ENCODE measurements at places on chromosomes 4 and X.

- DNase-seq: no peak
Measured at GRCh38 chr4:55157559-55158277, 32.3 kb upstream of the KDR start.

DNA sequence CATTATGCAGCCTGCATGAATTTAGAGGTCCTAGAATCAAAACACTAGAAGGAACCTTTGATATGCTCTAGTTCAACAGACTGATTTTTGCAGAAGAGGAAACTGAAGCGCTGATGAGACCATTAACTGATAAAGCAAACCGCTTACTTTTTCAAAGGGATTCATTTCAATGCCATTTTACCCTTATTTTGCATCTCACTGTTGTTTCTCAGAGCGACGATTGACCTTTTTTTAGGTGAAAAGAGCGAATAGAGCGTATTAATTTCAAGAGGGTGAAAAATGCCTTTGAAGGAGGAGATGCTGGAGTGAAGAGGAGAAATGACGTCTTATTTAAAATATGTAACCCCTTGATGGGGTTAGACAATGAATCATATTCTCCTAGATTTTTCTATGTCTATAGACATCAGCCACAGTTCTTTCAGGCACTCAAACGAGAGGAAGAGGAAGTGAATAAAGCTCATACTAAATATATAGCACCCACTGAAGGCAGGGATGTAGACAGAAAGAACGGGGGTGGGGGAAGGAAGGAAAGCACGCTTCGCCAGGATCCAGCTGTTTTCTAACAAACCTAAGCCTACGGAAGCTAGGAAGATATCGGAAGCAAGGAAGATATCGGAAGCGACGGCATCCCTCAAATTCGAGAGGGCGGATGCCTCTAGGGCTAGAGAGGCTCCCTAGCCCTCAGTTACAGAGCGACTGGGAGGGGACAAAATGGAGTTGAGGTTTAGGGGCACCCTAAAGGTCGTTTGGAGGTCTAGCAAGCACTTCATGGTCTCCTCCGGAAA, 848 bp downstream of the ACSL4 start:
- no peak for DNase-seq

GRCh38 chr4:104491481-104492182, 3.1 kb downstream of the CXXC4 start:
- no peak for DNase-seq

DNA sequence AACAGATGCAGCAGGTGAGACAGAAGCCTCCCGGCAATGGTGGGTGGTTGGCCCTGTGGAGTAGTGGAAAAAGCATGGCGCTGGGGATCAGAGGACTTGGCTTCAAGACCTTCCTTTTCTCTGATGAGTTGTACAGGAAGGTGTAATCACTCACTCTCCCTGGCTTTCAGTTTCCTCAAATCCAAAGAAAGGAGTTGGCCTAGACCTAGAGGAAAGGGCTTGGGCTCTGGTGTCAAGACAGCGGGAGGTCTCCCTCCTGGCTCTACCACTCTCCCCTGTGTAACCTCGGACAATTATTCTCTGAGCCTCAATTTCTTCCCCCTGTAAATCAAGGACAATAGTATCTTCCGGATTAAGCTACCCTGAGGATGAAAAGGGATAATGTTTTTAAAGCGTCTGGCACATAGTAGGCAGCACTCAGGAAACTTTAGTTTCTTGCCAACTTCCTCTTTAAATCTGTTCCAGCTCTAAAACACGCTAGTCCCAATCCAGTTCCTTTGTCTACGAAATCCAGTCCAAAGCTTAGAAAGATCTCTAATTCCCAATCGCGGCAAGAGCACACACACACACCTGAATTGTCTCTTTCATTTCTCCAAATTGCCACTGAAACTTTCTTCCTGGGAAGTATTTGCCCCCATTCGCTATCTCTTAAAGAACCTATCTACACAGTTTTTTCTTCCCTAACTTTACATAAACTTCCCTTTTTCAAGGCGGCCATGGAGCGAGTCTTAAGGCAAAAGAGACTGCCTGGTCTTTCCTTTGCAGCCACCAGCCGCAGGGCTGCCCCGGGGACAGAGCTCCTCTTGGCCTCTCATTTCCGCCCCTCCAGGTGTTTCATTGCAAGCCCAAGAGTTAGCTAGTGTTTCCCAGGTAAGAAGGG, 29.9 kb upstream of the GPC4 start:
- no peak for DNase-seq

Data from stimulated activated CD8-positive, alpha-beta memory T cell treated with anti-CD3 and anti-CD28 coated beads, Interleukin-15, amount 100 ng/mL, for 4 hours (primary cell).